WTC11 (cell line): ENCODE measurements at places on chromosomes 13 and 19. TPM values are rescaled to one million over a fixed set of nuclear protein-coding genes. Genes with fewer than 3 reads are reported as not detected.

The ZNF224 gene
- total RNA-seq = 12.4 to 14.8 TPM (median 13.7 TPM) in 3 replicates

The PSG7 gene
- not detected in 3 replicates for total RNA-seq

The C19orf85 gene
- 2.1 to 2.5 TPM (median 2.2 TPM) in 3 replicates for total RNA-seq

The LATS2 gene
- 27.5 to 31.2 TPM (median 28.9 TPM) in 3 replicates for total RNA-seq

The ALG11 gene
- total RNA-seq = 35.9 to 40.6 TPM (median 38.9 TPM) in 3 replicates

The ERICH4 gene
- total RNA-seq = 0.24 TPM in 1 of 3 replicates, not detected in the others

The SLC1A5 gene
- 173 to 239 TPM (median 187 TPM) in 3 replicates for total RNA-seq

The OBI1 gene
- 13.4 to 16.9 TPM (median 16.7 TPM) in 3 replicates for total RNA-seq

The ZNF507 gene
- 25.7 to 27.6 TPM (median 26.4 TPM) in 3 replicates for total RNA-seq

The MBD3L3 gene
- not detected in 3 replicates for total RNA-seq

The CTXN1 gene
- 41.5 to 48.2 TPM (median 44.3 TPM) in 3 replicates for total RNA-seq

The LILRA6 gene
- not detected in 3 replicates for total RNA-seq

The RBM26 gene
- 57.7 to 64.1 TPM (median 59.0 TPM) in 3 replicates for total RNA-seq

The B3GNT3 gene
- total RNA-seq = 1.2 to 1.9 TPM (median 1.3 TPM) in 3 replicates

The CCDC106 gene
- 21.1 to 24.8 TPM (median 24.8 TPM) in 3 replicates for total RNA-seq

The ZNF284 gene
- total RNA-seq = 1.7 to 3.0 TPM (median 2.7 TPM) in 3 replicates

The ZNF726 gene
- total RNA-seq = 0.25 TPM in 1 of 3 replicates, not detected in the others

The LRRC25 gene
- 0.07 to 0.31 TPM (median 0.18 TPM) in 3 replicates for total RNA-seq

The ZNF541 gene
- 0.07 to 0.09 TPM (median 0.09 TPM) in 3 replicates for total RNA-seq

The TSC22D1 gene
- 72.5 to 88.8 TPM (median 82.2 TPM) in 3 replicates for total RNA-seq

The LGALS14 gene
- total RNA-seq = not detected in 3 replicates

The ADM5 gene
- 5.9 to 6.7 TPM (median 6.2 TPM) in 3 replicates for total RNA-seq

The URAD gene
- not detected in 3 replicates for total RNA-seq

The DHDH gene
- total RNA-seq = 3.0 to 3.4 TPM (median 3.1 TPM) in 3 replicates
